Brain (organoid and tissue), 16 donors: ENCODE measurements at places on chromosomes 16 and 17.
A peak's percentile ranks its signal among the peaks of the same experiment; 100 is the strongest.

DNA sequence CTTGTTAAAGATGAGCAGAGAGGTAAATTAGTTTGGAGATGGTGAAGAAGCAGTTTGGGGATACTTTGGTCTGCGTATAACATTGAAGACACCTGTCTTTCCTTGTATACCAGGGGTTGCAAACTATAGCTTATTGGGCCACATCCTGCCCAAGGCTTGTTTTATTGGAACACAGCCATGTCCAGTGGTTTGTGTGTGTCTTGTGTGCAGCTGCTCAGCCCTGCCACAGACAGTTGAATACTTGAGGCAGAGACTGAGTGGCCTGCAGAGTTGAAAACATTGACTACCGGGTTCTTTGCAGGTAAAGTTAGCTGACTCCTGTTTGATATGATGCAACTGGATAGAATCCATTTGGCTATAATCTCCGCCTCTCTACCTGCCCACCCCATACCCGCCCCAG is 224.4 kb downstream of the PRKCA start:
- no peak for DNase-seq

DNA sequence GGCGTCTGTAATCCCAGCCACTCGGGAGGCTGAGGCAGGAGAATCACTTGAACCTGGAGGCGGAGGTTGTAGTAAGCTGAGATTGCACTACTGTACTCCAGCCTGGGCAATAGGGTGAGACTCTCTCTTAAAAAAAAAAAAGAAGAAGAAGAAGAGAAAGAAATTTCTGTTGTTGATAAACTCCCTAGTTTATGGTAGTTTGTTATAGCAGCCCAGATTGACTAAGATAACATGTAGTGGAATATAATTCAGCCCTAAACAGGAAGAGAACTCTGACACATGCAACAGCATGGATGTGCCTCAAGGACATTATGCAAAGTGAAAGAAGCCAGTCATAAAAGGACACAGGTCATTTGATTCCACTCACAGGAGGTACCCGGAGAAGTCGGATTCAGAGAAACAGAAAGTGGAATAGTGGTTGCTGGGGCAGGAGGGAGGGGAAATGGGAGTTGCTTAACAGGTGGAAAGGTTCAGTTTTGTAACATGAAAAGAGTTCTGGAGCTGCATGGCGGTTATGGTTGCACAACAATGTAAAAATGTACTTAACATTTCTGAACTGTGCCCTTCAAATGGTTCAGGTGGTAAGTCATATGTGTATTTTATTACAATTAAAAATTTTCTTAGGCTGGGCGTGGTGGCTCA is 26.0 kb upstream of the PRM1 start:
- DNase-seq = no peak

DNA sequence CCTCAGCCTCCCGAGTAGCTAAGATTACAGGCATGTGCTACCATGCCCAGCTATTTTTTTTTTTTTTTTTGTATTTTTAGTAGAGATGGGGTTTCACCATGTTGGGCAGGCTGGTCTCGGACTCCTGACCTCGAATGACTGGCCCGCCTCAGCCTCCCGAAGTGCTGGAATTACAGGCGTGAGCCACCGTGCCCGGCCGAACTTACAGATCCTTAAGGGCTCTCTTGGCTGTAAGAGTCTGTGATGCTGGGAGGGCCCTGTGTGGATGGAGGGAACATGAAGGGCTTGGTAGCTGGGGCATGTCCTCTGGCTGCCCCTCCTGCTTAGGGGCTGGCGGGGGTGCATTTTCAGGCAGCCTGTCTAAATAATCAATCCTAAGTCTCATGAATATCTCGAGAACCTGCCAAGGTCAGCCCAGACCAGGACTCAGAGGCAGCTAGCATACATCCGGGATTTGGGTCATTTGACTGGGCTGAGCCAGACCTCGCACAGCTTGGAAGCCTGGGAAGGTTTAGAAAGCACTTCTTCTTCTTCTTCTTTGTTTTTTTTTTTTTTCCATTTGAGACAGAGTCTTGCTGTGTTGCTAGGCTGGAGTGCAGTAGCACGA is 17.1 kb downstream of the SPNS3 start:
- no peak for DNase-seq

- no peak for DNase-seq
Observed at GRCh38 chr17:32807577-32807976, 69.3 kb downstream of the MYO1D start.

DNA sequence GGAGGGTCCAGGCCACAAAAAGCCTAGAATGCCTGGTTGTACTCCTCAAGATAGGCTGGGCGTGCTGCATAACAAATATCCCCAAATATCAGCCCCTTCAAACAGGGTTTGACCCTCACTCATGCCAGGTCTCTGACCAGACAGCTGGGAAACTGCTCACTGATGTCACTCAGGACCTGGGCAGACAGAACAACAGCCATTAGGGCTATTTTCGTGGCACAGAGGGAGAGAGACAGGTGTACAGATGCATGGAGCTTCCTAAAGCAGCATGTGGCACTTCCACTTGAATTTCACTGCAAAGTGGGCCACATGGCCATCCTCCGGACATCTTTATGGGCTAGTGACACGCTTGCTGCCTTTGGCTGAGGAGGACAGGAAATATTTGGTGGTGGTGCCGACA is 73.1 kb downstream of the SREBF1 start:
- no peak for DNase-seq

DNA sequence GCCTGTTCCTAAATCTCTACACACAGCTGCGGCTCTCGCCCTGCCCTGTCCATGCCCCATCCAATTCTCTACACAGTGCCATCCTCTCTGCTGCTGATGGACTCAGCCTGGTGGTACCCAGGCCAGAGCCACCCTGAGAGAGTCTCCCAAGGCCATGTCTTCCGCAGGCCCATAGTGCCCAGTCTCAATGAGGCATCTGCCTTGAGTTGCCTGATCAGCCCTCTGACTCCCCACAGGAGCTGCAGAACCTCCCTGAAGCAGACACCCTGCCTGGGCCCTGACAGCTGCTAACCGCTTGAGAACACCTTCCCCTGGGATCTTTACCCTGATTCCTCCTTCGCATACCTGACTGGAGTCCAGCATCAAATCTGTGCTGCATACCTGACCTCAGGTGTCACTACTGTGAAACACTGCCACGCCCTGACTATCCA is 13.3 kb downstream of the TSPOAP1 start:
- no peak for DNase-seq

DNA sequence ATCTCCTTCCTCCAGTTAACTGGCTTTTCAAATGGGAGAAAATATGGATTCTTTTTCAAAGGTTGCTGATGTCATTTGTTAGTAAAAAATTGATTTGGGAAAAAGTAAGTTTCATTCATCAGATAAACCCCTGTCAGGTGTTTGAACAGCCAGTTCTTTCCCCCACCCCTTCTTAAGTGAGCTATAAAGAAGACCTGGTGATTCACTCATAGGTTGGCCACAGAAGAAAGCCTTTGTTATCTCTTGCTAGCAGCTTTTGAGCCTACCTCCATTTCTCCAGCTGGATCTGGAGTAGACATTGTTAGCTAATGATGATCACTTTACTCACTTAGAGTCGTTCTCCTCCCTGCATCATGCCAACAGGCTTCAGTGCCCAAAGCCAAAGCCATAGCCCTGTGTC is 63.0 kb downstream of the NLK start:
- no peak for DNase-seq

DNA sequence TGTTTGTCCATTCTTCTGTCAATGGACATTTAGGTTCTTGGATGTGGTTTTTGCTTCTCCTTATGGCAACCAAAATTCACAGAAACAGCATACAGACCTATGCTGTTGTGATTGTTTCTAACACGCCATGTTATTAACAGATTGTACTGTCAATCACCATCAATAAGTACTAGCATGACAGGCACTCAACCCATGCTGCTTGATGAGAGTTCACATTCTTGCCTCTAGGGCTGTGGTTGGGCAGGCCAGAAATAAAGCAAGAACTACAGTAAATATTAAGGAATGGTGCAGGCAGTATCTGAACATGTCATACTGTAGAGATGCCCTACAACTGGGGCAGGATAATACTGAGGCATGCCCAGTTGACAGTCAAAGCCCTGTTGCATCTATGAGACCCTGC is 171.2 kb upstream of the ZFHX3 start:
- DNase-seq = no peak

DNA sequence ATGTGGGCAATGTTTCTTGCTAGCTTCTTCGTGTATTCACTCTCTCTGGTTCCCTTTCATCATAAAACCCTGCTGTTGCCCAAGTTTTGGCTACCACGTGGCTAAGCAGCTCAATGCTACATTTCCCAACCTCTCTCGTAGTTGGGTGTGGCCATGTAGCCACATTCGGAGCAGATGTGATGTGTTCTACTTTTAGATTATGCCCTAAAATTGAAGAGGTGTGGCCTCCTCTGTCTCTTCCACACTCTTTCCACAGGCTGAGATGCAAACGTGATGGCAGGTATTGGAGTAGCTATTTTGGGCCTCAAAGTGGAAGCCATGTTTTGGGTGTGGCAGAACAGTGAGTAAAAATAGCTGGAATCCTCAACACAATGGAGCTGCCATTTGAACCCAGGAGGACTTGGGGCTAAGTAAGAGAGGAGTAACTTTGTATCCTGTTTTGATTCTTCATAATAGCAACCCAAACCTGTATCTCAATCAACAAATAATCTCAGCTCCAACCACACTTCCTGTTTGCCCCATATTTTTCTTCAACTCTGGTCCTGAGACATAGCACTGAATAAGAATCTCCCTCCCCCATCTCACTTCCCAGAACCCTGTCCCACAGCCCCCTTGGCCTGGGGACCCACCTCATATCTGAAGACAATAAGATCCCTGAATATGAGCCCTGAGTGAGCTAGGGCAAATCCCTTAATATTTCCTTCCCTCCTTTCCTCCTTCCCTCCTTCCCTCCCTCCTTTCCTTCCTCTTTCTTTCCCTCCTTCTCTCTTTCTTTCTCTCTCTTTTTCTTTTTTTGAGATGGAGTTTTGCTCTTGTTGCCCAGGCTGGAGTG is 4.0 kb downstream of the NUPR1 start:
- no peak for DNase-seq

- no peak for DNase-seq
Observed at GRCh38 chr17:63035695-63036094, 69.7 kb downstream of the TANC2 start.

DNA sequence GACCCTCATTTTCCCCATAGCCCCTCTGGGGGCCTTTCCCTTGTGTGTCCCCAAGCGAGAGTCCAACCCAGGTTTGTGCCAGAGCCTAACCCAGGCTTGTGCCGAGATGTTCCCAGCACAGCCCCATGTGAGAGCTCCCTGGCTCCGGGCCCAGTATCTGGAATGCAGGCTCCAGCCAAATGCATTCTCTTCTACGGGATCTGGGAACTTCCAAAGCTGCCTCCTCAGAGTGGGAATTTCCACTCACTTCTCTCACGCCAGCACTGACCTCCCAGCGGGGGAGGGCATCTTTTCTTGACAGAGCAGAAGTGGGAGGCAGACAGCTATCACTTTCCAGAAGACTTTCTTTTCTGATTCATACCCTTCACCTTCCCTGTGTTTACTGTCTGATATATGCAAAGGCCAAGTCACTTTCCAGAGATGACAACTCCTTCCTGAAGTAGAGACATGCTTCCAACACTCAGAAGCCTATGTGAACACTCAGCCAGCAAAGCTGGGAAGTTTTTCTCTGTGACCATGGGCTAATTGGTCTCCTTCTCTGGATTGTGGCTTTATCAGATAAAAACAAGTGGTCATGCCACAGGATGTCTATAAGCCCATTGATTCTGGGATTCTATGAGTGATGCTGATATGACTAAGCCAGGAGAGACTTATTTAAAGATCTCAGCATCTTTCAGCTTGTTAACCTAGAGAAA is 2.5 kb upstream of the CCL2 start:
- DNase-seq = peak; percentile 61

DNA sequence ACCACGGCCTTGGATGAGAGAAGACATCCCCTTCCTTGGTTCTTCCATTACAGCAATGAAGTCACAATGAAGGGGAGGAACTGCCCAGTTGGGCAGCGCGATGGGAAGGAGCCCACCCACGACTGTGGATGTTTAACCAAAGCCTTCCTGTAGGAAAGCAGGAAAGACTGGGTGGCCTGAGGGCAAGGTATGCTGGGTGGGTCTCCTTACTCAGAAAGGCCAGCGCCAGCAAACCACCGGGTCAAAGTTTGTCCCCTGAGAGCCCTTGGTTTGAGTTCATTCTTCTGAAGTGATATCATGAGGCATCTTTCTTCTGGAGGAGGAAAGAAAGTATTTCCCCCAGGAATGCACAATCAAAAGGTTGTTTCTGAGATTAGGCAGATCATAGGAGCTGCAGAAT is 105.2 kb downstream of the C16orf95 start:
- no peak for DNase-seq

DNA sequence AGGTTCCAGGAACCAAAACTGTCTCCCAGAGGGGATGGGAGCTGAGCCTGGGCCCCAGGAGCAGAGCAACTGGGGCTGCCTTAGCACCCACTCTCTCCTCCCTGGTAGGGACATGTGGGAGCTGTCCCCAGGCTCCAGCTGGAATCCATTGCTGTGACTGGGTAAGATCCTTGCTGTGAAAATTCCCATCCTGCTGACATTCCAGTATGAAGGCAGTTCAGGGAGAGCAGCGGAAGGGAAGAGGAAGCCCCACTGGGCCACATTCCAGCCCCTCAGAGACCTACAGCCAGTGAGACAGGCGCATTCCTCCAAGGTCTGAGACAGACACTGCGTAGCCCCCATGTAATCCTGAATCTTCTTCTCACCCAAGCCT is 24.2 kb downstream of the MYO18A start:
- no peak for DNase-seq

GRCh38 chr17:83127431-83128160 is 48.2 kb downstream of the METRNL start:
- DNase-seq = no peak

DNA sequence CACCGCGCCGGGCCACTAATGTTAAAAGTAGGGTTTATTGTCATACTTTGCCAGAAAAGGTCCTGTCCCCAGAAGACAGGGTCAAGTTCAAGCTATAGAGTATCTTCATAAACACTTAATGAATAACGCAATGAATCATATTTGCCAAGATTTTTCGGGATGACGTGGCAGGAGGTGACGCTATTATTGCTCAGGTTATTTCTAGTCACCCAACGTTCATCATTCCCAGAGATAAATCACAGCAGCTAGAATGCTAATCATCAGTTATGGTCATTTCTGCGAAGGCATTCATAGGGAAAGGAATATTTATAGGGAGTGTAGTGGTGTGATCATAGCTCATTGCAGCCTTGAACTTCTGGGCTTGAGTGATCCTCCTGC is 2.0 kb downstream of the TMC5 start:
- no peak for DNase-seq

GRCh38 chr17:385836-386140 is 33.2 kb upstream of the RPH3AL start:
- no peak for DNase-seq

GRCh38 chr16:1903220-1903574 is 15.0 kb downstream of the HS3ST6 start:
- DNase-seq = no peak
